ENCODE measurements at places on chromosomes 3 and 15.

DNA sequence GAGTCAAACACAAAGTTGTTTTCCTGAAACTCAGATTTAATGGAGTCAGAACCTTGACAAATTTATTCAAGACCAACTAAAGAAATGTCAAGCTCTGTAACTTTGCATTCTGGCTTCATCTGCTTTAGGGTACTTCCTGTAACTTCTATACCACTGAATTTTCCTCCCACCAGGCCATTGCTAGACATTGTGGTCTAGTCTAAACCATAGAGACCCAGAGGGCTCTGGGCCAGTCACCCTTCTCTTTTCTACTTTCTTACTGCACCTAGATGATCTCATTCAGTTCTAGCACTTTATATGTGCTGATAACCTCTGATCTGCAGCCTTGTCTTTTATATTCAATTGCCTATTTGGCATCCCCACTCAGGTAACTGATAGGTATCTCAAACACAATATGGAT lies 2.8 kb upstream of the OR5K1 start:
- DNase-seq = no peak

DNA sequence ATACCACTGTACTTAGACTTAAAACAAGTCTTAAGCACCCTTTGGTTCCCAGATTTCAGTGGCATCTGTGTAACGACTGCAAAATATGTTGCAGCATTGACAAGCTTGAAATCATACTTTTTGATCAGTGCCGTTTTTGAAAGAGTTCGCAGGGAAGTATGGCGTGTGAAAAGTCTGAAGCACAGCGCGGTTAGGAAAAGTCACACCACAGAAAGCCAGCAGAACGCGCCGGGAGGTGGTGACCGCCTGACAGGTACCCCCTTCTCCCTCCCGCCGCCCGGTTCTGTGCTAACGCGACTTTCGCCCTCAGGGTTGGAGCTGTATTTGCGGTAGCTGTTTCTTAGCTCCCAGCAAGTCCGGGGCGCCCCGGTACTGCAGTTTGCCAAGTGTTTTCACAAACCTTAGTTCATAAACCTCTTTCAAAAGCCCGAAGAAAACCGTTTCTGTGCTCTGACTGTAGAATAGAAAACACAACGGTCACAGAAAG lies 481 bp upstream of the CRYBG3 start:
- no peak for DNase-seq

- no peak for DNase-seq
Measured at GRCh38 chr3:14877469-14877868, 58.7 kb downstream of the FGD5 start.

DNA sequence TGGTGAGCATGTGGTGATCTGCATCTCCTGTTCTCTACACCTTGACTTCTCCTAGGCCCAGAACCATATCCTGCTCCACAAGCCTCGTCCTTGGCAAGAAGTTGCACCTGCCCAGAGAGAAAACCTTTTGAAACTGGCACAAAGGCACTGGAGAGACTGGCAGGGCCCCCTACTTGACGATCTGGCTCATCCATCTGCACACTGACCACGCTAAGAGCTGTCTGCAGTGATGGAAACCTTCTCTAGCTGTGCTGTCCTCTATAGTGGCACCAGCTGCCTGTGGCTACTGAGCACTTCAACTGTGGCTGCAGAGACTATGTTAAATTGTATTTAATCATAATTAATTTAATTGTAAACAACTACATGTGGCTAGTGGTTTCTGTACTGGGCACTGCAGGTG lies 26.2 kb upstream of the SRP14 start:
- DNase-seq = no peak

DNA sequence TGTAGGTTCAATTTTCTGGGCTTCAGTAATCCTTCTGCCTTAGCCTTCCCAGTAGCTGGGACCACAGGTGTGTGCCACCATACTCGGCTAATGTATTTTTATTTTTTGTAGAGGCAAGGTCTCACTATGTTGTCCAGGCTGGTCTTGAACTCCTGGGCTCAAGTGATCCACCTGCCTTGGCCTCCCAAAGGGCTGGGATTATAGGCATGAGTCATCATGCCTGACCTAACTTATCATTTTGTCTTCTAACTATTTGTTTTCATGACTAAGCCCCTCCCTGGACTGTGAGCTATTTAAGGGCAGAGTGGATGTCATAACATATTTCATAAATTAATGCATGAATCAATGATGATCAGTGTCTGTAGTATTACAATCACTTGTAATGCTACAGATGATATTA lies 56.1 kb upstream of the PIAS1 start:
- no peak for DNase-seq

DNA sequence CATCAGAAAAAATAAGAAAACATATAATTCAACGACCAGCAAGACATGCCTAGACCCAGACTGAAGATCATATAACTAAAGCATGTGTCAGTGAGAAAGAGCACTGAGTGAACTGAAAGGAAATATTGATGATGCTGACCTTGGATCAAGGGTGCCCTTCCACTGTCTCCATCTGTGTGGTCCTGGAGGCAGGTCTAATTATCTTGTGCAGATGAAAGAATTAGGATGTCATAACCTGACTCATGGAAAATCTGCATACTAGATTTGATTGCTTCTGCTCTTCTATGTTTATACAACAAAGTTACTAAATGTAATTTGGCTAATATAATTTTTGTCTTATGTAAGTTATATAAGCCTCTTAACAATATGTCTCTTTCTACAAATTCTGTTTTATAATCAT lies 264.6 kb upstream of the TGFBR2 start:
- DNase-seq = no peak

DNA sequence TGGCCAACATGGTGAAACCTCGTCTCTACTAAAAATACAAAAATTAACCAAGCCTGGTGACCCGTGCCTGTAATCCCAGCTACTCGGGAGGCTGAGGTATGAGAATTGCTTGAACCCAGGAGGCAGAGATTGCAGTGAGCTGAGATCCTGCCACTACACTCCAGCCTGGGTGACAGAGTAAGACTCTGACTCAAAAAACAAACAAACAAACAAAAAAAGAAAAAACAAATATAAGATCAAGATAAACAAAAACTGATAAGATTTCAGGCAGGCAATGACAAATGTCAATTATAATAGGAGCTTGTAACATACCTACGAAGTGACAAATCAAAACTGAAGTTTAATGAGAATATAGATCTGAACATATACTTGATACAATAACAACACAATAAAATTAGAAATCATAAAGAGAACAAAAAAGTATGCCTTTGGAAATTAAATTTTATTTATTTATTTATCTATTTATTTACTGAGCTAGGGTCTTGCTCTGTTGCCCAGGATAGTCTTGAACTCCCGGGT lies 70.4 kb downstream of the FAIM start:
- DNase-seq = no peak

DNA sequence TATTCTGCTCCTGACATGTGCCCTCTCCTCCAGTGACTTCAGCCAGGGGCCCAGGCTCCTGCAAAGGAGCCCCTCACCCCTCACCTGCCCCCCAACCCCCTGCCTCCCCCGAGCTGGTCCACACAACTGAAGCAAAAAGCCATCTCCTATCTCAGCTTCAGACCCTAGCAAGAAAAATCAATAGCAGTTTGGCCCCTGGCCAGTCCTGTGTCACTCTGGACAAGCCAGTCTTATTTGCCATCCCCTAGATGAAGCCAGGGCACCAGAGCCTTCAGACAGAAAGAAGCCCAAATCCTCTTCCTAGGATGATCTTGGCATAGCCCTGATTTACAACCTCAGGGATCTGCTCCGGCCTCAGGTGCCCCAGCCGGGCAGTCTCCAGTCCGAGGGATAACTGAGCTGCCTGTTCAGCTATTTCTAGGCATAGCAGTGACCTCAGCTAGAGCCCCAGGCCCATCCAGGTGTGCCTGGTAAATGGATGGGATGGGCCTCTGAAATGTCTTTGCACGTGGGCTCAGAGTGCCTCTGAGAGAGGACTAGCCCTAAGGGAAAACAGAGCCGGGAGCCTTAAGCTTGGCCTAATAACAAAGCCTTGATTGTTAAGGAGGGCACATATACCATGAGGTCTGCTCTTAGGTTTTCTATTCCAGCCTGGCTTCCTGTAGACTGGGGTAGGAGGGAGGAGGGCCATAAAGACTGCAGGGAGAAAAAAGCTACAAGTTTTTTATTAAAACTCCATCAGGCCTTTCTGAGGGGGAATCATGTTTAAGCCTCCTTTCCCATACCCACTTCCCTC lies 242.0 kb downstream of the SHQ1 start:
- no peak for DNase-seq

GRCh38 chr3:155595371-155595770 lies 149.5 kb downstream of the PLCH1 start:
- DNase-seq = no peak

DNA sequence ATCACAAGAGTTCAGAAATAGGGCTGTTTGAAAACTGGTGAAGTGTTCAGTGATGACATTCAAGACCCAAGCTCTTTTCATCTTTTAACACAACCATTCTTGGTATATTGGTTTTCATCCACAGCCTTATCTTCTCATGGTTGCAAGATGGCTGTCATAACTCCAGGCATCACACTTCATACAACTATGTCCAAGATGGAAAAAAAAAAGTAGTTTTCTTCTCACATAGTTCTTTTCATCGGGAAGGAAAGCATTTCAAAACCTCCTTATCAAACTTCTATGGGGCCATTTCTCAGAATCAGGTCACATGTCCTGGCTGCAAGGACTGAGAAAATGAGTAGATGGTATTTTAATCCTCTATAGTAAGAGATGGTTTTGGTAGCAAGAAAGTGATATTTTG lies 21.1 kb upstream of the MFSD1 start:
- DNase-seq = peak; percentile 50

- no peak for DNase-seq
Measured at GRCh38 chr15:92528736-92529135, 126.8 kb downstream of the FAM174B start.

GRCh38 chr15:65413051-65413759 lies 9.5 kb downstream of the IGDCC4 start:
- no peak for DNase-seq

DNA sequence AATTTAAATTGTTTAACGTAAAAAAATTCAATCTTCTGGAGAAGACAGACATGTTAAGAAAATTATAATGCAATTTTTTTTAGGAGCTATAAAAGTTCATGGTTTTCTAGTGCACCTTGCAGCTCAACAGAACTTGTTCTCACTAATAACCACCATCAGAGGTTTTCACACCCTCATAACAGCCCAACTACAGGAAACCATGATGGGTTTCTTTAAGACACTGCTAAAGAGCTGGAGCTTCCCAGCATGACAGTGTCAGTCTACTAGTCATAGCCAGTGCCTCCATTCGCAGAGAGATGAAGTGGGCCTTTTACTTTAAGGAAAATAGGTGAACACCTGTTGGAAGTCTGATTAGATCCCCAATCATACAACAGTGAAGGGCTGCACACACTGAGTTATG lies 224.1 kb upstream of the TRIM42 start:
- no peak for DNase-seq

All from hematopoietic multipotent progenitor cell treated with erythropoietin and hydrocortisone succinate and interleukin-3 and kit ligand, for 8 days (in vitro differentiated cells).